ENCODE measurements at places on chromosomes 4 and X. TPM values are rescaled to one million over a fixed set of nuclear protein-coding genes. Genes with fewer than 3 reads are reported as not detected.

DNA sequence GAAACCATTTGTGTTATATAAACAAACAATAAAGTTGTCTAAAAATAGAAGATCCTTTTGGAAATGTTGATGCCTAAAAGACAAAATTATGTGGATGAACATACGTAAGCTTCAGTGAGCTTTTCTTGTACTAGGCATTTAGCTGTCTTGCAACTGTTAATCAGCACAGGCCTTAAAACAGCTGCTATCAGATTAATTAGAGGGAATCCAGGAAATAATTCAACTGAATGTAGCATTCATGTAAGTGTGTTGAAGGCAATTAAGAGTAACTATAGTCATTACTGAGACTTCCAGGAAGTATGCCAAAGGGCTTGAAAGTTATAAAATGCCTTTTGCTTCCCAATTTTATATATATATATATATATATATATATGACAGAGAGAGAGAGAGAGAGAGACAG, 248.7 kb downstream of the IL1RAPL1 start:
- DNase-seq, result no peak

- DNase-seq, result no peak
Measured at GRCh38 chr4:13703096-13703495, 75.6 kb upstream of the BOD1L1 start.

- DNase-seq, result peak; percentile 82
Measured at GRCh38 chr4:71195924-71196323, 142.9 kb upstream of the SLC4A4 start.

- DNase-seq, result peak; percentile 63
Measured at GRCh38 chr4:165326831-165327210, 648 bp upstream of the MSMO1 start.

GRCh38 chr4:153468587-153468986, 2.4 kb downstream of the TMEM131L start:
- no peak for DNase-seq

- no peak for DNase-seq
Measured at GRCh38 chrX:145532176-145532780, 285.0 kb downstream of the SPANXN1 start.

The EPHA5 gene
- total RNA-seq, result under 0.01 TPM
